ENCODE measurements at places on chromosomes 5 and 9.

GRCh38 chr5:180095545-180095944 is 24.0 kb upstream of the RNF130 start:
- no peak for DNase-seq

DNA sequence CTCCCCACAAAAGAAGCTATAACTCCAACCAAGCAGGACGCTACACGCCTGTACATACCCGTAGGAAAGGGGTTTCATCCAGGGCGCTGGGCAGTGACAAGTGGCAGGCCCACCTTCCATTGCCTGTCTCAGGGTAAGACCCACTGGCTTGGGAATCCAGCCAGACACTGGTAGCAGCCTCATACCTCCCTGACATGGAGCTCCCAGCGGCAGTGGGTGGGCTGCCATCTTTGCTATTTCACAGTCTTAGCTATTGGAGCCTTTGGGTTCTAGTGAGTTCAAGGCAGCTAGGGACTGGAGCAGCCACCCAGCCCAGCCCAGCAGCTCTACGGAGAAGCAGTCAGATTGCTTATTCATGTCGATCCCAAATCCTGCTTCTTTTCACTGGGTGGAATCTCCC is 3.4 kb upstream of the IFNA10 start:
- DNase-seq: no peak

GRCh38 chr9:23663125-23663524 is 162.9 kb downstream of the ELAVL2 start:
- DNase-seq: no peak

DNA sequence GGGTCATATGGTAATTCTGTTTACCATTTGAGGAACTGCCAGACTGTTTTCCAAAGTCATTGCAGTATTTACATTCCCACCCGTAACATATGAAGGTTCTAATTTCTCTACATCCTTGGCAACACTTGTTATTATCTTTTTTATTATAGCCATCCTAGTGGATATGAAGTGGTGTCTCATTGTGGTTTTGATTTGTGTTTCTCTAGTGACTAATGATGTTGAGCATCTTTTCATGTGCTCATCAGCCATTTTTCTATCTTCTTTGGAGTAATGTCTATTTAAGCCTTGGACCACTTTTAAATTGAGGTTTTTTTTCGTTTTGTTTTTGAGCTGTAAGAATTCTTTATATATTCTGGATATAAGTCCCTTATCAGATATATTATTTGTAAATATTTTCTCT is 132.8 kb upstream of the RUSC2 start:
- no peak for DNase-seq

- no peak for DNase-seq
Observed at GRCh38 chr5:10626473-10627013, 62.7 kb downstream of the ANKRD33B start.

DNA sequence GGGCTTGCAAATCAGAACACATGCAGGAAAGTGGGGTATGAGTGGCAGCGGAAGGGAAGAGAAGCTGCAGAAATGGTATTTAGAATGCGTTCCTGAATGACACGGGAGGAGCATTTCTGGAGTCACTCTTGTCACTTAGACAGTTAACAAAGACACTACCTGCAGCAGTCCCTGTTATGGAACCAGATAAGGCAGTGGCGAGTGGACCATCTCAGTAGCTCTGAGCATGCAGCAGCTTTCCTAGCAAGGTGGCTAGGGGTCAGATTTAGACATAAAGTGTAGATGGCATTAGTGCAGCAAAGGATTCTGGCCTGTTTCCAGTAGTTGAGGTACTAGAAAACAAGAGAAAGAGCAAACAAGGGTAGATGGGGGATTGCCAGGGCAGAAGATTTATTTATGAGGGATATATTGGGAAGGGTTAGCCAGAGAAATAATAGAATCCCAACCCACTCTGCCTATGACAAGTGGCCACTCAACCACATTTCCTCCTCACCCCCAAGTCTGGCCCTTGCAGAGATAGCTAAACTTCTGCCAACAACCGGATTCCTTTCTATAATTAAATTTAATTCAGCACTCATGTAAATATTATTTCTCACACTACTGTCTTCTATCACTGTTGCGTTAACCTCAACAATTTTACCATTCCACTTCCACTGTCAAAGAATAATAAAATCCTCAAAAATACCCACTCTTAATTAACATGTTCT is 201.6 kb downstream of the DCP2 start:
- DNase-seq: no peak

- DNase-seq: peak; percentile 60
Observed at GRCh38 chr5:112757468-112758208, 20.0 kb downstream of the APC start.

GRCh38 chr5:117487556-117487955 is 912.9 kb upstream of the SEMA6A start:
- no peak for DNase-seq

- no peak for DNase-seq
Observed at GRCh38 chr9:19223724-19224123, 6.8 kb upstream of the DENND4C start.

GRCh38 chr5:143601917-143602333 is 198.4 kb upstream of the NR3C1 start:
- DNase-seq: no peak

- DNase-seq: no peak
Observed at GRCh38 chr9:38423273-38423972, 831 bp downstream of the IGFBPL1 start.

DNA sequence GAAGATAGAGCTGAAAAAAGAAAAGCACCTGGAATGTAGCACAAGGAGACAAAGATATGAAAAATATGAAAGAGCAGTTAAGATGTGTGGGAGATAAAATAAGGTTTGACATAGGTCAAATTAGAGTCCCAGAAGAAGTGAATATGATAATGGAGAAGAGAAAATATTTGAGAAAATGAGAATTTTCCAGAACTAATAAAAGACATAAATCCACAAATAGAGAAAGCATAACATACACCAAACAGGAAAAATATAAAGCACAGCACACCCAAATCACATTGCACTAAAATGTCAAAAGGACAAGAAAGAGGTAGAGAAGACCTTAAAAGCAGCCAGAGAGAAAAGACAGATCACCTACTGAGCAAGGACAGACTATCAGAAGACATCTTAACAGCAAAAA is 43.4 kb downstream of the IPPK start:
- no peak for DNase-seq

DNA sequence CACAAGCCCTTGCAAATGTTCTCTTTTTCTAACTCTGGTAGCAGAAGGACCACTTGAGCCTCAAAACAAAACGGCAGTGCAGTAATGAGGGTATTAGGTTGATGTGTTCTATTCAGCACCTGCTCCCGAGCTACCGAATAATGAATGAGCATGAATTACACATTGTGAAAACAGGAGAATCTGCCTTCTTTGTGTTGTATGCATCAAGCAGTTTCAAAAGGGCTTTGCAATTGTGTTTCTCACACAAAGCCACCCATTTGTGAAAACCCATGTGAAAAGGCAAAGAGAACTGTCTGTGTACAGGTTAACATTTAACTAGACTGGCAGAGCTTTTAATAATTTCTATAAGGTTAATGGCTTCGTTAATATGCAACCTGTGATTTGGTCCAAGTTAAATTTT is 97.8 kb downstream of the STK32A start:
- no peak for DNase-seq

DNA sequence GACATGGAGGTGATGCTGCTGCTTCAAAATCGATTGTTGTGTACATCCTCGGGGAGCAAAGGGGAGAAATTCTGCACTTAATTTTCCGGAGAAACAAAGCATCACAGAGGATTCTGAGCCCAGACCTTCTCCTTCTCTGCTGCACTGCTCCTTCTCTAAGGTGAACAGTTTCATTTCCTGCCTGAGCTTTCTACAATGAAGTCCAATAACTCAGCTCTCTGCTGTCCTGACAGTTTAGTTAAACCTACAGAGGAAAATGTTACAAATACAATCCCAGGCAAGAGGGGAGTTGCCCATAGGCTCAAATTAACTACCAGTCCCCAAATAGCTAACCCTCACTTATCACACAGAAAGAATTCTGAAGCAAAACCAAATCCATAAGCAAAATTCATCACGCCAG is 206.3 kb downstream of the EFNA5 start:
- no peak for DNase-seq

DNA sequence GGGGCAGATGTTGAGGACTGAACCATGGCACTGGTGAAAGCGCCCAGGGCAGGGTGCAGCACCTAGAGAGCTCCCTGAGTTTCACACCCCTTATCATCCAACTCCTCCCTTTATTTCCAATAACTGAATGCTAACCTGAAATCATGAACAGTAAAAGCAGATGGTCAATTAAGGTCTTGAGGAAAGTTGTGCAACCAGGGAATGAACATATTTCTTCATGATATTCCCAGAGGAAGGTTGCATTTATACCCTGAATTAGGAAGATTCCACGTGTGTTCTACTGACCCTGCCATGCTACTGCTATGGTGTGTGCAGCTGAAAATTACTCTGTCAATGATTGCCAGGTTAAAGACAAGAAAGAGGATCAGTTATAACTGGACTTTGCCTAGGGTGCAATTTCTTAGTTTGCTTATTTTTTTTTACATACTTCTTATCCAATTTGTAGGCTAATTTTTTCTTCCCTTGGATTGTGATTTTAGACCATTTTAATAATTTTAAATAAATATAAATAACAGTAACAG is 319.8 kb downstream of the SEMA5A start:
- DNase-seq: no peak

DNA sequence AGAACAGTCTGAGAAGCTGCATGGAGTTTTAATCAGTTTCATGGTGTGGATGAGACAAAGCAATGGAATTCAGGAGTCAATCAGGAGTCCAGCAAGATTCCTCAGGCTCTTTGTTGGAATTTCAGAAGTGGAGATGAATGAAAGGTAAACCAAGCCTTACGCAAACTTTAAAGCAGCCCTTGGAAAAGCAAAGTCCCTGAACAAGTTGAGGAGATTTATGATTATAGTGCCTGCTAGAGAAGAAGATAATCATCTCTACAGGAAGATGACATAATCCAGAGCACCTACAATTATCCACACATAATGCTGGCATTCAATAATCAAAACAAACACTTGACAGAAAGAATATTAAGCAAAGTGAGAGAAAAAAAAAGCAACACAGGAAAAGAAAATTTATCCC is 1380.1 kb upstream of the NUDT12 start:
- no peak for DNase-seq

- DNase-seq: no peak
Observed at GRCh38 chr5:133499895-133500294, 112.4 kb downstream of the FSTL4 start.

- DNase-seq: no peak
Observed at GRCh38 chr5:77921094-77921768, 145.1 kb upstream of the TBCA start.

DNA sequence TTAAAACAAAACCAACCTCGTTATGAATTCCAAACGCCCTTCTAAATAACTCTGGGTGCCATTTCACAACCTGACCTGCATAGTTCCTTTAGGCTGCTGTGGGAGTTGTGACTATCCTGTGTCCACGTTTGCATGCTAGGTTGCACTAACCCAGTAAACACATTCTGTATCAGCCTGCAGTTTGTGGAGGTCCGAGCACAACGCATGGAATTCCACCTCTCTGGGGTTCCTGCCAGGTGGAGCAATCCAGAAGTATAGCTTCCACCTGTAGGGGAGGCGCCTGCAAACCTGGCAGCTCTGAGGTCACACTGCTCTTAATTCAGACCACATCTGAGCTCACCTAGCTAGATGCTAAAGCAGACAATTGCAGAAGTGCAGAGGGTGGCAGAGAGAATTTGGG is 57.2 kb downstream of the MARCHF3 start:
- no peak for DNase-seq

GRCh38 chr5:154470947-154471870 is 6.8 kb downstream of the HAND1 start:
- no peak for DNase-seq

GRCh38 chr9:23258569-23258968 is 567.5 kb downstream of the ELAVL2 start:
- DNase-seq: no peak

DNA sequence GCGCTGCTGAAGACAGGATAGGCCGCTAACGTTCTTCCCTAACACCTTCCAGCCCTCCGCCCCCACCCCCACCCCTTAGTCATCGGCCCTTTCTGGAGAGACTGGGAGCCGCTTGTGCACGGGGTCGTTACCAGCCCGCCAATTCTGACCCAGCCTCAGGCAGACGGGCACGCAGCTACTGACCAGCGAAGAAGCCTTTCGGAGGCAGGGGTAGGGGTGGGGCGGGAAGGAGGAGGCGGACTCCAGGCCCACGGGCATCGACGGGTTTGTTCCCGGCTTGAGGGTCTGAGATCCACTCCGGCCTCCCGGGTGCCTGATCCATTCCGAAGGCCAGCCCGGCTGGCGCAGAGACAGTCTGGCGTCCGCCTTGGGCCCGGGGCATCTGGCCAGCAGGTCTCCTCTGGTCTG is 729 bp upstream of the HAND1 start:
- no peak for DNase-seq

DNA sequence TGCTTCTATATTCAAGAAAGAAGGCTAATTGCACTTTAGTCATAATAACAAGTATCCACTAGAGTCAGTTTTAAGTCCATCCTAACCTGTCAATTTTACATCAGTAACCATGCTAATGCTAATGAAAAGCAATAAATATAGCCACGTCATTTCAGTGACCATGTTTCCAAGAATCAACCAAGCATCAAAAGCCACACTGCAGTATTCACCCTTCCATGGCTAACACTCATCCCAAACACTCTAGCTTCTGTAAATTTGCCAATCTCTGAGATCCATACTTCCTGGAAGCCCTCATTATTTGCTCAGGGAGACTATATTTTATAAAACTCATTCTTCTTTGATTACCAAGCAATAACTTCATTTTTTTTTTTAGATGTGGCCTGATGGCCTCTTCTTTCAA is 712.0 kb downstream of the CETN3 start:
- no peak for DNase-seq

DNA sequence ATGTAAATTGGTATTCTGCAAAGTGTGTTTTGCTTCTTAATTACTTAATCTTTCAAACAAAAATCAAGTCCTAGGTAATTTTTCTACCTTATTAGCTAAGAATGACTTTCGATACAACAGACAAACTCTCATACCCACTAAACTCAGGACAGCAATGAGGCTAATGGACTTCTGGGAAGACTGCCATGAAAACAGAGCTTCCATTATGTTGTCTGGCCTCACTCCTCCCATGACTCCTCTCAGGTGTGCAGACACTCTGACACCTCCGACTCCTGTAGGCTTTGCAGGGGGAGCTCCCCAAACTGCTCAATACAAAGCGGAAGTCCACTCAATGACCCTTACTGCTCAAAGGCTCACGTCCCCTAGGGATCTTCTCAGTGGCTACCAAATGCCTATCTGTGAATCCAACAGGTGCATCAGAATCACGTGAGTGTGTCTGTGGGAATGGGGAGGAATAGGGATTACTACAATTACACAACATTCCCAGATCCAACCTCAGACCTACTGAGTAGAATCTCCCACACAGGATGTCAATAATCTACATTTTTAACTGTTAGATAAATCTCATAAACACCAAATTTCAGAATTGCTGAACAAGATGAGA is 289.9 kb downstream of the RAB3C start:
- no peak for DNase-seq

DNA sequence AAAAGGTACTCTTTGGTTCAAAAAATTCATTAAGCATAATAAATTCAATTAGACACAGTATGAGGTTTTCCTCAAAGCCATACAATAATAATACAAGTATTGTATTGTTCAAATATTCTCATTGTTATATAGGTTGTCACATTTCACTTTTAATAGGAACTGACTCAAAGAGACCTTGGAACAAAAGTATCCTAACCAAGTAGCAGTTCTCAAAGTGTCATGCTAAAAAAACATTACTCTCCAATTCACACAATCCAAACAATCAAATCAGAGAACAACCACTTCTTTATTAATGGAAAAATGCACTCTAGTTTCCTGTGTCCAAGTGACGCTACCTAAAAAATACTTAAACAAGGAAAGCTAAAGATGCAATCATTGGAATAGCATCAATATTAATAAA is 115.4 kb downstream of the DENND1A start:
- no peak for DNase-seq

Measured in AG08395 (cell line).